Stimulated activated CD4-positive, alpha-beta T cell treated with anti-CD3 and anti-CD28 coated beads, Interleukin-2, amount 100 ng/mL, for 48 hours (primary cell): ENCODE measurements at places on chromosomes 16 and 17.
A peak's percentile ranks its signal among the peaks of the same experiment; 100 is the strongest.

GRCh38 chr17:48753794-48754499 lies 25.4 kb upstream of the HOXB13 start:
- DNase-seq = no peak

- DNase-seq = no peak
These were observed 4.5 kb upstream of the EFNB3 start for GRCh38 chr17:7700510-7700909.

- no peak for DNase-seq
These were observed 69.0 kb downstream of the CHD9 start for GRCh38 chr16:53123747-53124146.

DNA sequence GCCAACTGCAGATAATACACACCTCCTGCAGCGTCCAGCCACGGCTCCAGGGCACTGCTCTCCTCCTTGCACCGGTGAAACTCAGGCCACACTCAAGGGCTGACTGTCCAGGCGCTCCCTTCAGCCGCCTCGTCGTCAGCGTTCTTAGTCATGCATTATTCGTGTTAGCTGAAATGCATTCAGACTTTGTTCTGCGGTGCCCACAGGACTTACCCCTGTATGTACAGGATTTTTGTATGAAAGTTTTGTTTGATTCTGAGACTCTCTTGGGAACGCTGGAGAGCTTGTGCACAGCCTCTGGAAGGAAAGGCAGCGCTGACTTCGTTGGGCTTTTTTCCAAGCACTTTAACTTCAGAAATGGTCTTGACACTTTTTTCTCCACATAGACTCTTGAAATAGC lies 22.1 kb downstream of the CIBAR2 start:
- no peak for DNase-seq

- DNase-seq = no peak
These were observed 426.3 kb downstream of the SLC39A11 start for GRCh38 chr17:72665852-72666851.

- no peak for DNase-seq
These were observed 151.2 kb downstream of the TANC2 start for GRCh38 chr17:63116967-63117830.

- no peak for DNase-seq
These were observed 31.3 kb downstream of the ZCCHC14 start for GRCh38 chr16:87461466-87461991.

GRCh38 chr16:83051451-83051850 lies 424.7 kb downstream of the CDH13 start:
- no peak for DNase-seq

DNA sequence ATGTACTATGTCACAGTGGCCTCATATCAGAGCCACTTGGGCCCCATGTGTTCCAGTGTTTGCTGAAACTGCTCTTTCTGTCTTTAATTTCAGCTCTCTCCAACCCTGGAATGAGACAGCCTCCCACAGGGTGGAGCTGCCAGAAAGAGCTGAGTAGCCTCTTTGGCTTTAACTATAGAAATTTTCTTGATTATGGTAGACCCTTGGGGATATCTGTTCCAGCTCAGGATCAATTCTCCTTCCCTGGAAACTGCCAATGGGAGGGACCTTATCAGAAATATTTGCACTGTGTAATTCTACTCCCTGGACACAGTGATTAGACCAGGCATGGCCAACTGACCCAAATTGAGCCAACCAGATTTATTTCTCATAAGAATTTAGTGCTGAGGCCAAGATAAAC lies 39.0 kb upstream of the KDM8 start:
- no peak for DNase-seq

DNA sequence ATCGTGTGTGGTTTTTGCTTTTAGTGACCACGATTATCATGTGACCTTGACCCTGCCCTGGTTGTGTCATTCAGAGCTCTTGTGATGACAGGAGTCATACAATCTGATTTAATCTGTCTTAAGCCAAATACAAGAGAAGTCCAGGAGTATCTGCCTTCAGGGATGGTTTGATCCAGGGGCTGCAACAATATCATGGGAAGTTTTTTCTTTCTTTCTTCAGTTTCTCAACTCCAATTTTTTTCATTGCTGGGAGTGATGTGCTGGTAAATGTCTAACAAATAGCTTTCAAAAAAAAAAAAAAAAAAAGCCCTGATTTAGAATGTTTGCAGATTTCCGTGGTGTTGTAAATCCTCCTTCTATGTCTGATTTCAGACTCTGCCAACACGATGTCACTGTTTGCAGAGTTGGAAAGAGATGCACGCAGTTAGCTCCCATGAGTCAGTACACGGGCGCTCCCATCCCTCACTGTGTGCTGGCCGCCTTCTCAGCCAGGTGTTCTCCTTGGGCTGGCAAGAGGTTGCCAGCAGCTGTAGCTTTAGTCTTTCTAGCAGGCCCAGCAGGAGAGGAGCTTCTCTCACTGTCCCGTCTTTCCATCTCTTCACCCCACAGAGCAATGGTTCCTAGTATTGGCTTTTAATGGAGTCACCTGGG lies 229.7 kb downstream of the SNX29 start:
- DNase-seq = no peak

DNA sequence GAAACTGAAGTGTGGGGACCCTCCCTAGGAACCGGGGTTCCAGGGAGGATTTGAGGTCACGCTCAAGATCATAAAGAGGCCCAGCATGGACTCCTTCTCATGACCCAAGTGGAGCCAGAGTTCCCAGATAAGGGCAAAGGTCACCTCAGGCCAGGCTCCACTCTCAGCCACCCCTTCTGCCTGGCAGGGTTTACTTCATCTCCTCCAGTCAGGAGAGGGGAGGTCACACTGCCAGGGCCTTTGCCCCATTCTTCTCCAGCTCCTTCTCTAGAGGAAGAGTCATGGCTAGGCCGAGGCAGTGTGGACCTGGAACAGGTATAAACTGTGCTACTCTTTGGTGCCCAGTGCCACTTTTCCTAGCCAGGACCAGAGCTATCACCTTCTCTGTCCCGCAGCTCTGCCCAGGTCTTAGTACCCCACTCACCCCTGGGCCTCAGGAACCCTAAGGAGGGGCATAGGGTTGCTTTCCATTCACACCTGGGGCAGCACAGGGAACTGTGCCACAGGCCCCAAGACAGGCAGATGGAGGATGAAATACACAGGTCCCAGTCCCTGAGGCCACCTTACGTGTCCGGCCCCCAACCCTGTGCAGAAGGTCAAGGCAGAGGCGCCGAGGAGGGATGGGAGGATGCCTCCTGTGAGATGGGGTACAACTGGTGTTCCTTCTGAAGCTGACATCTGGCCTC lies 879 bp upstream of the ACSF2 start:
- DNase-seq = no peak

DNA sequence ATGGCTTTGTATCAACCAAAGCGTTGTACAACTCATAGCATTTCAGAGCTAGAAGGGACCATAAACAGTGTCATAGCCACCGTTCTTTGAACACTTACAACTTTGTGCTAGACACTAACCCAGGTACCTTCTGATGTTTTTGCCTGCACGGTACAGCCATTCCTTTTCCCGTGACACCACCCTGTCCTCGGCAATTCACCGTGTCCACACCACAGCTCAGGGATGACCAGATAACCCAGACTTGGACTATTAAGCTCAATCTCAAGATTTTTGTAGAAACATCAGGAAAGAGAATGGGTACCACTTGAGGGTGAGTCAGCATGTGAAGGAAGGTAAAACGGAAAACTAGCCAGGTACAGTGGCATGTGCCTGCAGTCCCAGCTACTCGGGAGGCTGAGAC lies 9.8 kb upstream of the CBFB start:
- DNase-seq = no peak

DNA sequence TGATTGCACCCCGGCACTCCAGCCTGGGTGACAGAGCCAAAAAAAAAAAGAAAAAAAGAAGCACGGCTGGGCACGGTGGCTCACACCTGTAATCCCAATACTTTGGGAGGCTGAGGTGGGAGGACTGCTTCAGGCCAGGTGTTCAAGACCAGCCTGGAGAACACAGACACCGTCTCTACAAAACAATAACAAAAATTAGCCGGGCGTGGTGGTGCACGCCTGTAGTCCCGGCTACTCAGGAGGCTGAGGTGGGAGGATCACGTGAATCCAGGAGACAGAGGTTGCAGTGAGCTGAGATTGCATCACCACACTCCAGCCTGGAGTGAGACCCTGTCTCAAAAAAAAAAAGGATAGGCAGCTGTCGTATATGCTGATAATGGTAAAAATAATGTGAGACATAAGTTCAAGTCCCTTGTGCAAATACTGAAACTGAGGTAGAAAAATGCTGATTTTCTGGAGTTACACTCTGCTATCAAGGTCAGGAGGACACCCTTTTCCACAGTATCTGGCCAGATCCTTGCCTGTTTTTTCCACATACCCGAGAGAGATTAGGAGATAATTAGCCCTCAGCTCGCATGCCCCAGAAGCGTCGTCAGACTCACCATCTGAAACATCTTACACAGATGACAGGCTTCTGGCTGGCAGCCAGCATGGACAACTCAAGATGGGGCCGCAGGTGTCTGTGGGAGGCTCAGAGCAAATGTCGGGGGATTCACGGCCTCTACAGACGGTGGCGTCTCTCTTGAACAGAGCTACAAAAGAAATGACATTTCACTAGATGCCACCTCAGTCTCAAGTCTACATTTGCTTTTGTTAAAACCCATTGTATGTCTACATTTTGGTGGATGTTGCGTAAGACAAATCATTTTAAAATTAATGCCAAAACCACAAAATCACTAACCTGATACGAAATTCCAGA lies 36.8 kb downstream of the WDR45B start:
- no peak for DNase-seq

GRCh38 chr16:50146479-50147435 lies 6.3 kb upstream of the TENT4B start:
- DNase-seq = no peak

DNA sequence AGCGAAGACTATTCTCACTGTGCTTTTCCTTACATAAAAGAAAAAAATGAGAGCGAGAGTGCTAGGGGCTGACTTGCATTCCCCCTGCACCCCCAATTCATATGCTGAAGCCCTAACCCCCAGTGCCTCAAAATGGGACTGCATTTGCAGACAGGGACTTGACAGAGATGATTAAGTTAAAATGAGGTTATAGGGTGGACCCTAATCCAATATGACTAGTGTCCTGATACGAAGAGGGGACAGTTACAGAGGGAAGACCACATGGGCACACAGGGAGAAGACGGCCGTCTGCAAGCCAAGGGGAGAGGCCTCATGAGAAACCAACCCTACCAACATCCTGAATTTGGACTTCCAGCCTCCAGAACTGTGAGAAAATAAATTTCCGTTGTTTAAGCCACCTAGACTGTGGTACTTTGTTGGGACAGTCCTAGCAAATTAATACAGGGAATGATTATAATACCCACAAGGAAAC lies 1.6 kb upstream of the TMEM220 start:
- no peak for DNase-seq

DNA sequence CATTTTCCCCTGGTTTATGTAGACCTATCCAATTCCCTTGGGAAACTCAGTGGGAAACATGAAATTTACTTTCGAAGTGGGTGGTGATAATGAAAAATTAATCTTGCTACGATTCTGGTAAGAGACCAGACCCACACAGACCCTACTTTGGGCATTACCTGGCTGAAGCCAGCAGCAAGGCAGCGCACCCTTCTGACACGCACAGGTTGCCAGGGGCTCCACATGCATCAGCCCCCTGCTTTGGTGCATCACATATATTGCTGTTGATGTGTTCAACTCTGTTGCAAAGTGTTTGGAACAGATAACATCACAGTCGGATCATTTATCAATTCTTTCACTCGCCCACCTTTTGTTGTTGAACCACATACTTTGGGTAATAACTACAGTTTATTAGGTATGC lies 26.6 kb downstream of the SMARCE1 start:
- no peak for DNase-seq

DNA sequence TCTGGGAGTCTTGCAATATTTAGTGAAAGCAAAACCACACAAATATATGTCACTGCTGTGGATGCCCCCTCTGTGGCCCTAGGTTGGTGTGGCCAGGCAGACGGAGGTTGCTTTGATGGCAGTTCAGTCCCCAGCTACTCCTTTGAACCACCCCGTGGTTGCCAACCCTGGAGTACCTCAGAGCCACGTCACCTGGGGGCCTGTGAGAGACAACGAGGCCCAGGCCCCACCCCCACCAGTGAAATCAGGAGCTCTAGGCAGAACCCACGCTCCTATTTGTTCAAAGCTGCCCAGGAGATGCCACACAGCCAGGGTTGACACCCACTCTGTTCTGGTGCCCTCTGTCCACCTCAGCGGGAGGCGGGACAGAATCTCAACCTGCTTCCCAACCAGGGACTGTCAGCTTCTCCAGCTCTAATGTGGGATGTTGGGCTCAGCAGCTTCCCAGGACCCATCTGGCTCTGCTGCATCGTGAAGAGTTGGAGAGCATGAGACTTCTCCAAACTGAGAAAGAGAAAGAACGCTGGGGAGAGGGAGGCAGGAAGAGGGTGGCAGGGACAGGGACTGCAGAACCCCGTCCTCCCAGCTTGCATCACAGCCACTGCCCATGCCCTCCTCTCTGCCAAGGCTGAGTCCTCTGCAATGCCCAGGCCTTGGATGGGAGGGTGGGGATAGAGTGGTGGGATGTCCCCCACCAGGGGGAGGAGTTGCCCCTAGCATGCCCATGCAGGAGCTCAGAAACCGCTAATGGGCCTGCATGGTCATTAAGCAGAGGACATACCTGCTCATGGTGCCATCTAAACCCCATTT lies 81.8 kb downstream of the C16orf78 start:
- DNase-seq = no peak

GRCh38 chr17:82392209-82392920 lies 20.8 kb downstream of the UTS2R start:
- DNase-seq = no peak

GRCh38 chr17:77287432-77288068 lies 146.8 kb downstream of the SEC14L1 start:
- no peak for DNase-seq

- no peak for DNase-seq
These were observed 15.2 kb upstream of the PLD6 start for GRCh38 chr17:17221329-17221728.

- peak; percentile 41 for DNase-seq
These were observed 997 bp downstream of the ACADVL start for GRCh38 chr17:7220593-7221277.

DNA sequence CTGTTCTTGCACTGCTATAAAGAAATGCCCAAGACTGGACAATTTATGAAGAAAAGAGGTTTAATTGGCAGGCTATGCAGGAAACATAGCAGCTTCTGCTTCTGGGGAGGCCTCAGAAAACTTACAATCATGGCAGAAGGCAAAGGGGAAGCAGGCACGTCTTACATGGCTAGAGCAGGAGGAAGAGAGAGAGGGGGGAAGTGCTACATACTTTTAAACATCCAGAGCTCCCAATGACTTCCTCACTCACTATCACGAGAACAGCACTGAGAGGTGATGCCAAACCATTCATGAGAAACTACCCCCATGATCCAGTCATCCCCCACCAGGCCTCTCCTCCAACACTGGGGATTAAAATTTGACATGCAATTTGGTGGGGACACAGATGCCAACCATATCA lies 13.3 kb downstream of the WFIKKN2 start:
- DNase-seq = no peak

DNA sequence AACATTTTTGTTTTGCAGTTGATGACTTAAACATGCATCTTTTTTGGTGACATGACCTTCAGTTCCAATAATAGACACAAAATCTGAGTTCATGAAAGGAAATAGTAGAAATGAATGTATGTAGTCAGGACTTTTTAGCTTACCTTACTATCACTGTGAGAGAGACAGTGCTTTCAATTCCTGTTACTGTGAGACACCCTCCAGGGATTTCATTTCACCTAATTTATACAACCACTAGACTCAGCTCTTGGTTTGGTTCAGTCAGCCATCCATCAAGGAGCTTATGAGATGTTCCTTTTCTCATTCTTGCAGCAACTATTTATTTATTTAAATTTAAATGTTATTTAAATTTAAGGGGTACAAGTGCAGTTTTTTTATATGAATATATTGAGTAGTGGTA lies 77.9 kb downstream of the MAP2K4 start:
- no peak for DNase-seq

- DNase-seq = no peak
These were observed 32.1 kb downstream of the NKD1 start for GRCh38 chr16:50580180-50580798.
